Activated CD4-positive, alpha-beta T cell treated with anti-CD3 and anti-CD28 coated beads, Interleukin-2, amount 10 ng/mL, durations not matched to agents 7 days and 5 days (primary cell): ENCODE measurements at places on chromosomes 1 and 21.

GRCh38 chr1:174982971-174983689, 16.6 kb upstream of the CACYBP start:
- DNase-seq: peak; percentile 76

DNA sequence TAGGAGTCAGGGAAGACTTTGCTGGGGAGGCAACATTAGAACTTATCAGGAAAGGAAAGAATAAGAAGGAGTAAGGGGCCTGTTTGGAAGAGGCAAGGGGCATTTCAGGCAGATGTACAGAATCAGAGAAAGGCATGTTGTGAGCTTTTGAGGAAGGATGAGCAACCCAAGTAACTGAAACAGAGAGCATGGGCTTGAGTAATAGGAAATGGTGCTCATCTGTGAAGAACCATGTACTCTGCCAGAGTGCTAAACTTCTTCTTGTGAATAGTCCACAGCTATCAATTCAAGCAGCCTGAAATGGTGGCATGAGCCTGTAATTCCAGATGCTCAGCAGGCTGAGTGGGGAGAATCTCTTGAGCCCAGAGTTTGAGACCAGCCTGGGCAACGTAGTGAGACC, 19.2 kb upstream of the PIGK start:
- DNase-seq: no peak

GRCh38 chr1:111252786-111253185, 25.3 kb downstream of the CHI3L2 start:
- no peak for DNase-seq

DNA sequence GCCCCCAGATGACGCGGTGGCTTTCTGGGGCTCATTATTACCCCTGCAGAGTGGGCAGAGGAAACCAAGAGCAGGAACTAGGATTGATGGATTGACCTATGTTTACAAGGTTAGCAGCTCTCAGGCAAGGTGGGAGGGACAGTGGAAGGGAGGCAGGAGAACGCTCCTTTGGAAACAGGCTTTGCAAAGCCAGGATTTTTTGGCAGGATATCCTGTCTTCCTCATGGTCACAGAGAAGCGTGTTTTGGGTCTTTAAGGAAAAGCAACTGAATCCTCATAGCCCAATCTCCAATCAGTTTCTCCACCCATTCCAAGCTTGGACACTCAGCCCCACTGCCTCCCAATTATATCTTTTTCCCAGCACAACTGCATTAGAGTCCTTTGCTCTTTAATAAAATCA, 105.6 kb upstream of the SOD1 start:
- DNase-seq: no peak

GRCh38 chr1:168442931-168443330, 100.9 kb downstream of the XCL2 start:
- DNase-seq: no peak

DNA sequence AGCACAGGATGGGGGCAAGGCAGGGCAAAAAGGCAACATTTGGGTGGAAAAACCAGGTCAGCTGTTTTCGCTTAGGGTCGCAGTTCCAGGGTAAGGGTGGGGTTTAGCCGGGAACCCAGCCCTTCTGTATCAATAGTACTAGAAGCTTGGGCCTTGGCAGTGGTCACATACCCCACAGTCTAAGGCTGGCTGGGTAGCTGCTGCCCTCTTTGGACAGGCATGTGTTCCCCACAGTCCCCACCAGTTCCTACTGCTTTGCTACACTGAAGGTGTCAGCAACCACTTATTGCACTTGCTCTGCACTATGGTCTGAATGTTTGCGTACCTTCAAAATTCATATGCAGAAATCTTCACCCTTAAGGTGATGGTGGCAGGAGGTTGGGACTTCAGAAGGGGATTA, 349.8 kb downstream of the LTN1 start:
- no peak for DNase-seq

GRCh38 chr21:27152996-27153395, 186.1 kb upstream of the ADAMTS5 start:
- no peak for DNase-seq

GRCh38 chr21:18987520-18988026, 584.0 kb upstream of the TMPRSS15 start:
- DNase-seq: no peak

GRCh38 chr1:169339773-169340172, 27.8 kb downstream of the NME7 start:
- no peak for DNase-seq

- no peak for DNase-seq
Measured at GRCh38 chr1:178341261-178341956, 155.4 kb downstream of the CLEC20A start.

DNA sequence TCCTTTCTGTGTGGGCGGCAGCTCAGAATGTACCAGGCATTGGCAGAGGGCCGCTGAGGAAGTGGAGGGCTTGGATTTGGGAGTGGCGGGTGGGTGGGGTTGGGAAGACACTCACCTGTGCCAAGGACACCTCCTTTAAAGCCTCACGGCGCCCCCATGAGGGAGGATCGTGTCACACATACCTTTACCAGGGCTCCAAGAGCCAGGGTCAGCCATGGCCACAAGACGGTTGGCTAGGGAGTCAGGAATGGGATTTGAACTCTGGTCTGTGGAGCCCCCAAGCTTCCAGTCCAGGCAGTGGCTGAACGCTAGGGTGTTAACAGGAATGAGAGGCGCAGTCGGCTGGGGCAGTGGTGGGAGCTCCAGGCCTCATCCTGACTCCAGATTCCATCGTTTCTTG, 4.6 kb downstream of the NBL1 start:
- peak; percentile 33 for DNase-seq

- no peak for DNase-seq
Measured at GRCh38 chr1:16083486-16083885, 10.0 kb upstream of the FAM131C start.

GRCh38 chr1:109241344-109241743, 8.0 kb upstream of the CELSR2 start:
- DNase-seq: no peak

- no peak for DNase-seq
Measured at GRCh38 chr1:111707906-111708305, 31.3 kb downstream of the INKA2 start.

DNA sequence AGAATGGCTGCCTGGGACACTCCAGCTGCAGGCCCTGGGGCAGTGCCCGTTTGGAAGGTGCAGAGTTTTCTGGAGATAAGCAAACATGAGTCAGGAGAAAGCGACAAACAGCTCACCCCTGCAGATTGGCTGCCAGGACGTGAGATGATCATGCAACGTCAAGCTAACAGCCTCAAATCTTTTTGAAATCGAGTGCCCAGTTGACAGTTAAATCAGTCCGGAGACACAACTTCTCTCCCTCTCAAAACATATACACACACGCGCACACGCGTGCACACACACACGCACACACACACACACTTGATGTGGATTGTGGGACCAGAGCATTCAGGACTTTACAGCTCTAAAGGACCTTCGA, 49.4 kb downstream of the TENT5C start:
- no peak for DNase-seq

GRCh38 chr1:66137235-66137634, 344.5 kb downstream of the PDE4B start:
- no peak for DNase-seq

DNA sequence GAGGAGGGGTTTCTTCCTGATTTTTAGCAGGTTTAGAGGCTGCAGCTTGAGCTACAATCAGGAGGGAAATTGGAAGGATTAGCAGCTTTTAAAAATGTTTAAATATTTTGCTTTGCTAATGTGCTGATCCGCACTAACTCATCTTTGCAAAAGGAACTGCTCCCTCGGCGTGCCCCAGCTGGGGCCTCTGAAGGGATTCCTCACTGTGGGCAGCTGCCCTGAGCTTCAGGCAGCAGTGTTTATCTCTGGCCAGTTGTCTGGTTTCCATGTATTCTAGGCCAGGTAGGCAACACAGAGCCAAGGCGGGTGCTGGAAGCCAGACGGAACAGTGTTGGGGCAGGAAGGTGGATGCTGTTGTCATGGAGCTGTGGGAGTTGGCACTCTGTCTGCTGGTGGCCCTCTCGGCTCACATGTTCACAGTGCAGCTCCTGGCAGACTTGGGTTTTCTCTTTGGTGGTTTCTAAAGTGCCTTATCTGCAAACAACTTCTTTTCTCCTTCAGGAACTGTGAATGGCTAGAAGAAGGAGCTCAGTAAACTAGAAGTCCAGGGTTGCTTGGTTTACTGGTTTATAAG, 18.9 kb downstream of the NECAP2 start:
- DNase-seq: no peak
